MCF 10A (cell line): ENCODE measurements at places on chromosomes 2 and 18. TPM values are rescaled to one million over a fixed set of nuclear protein-coding genes. Genes with fewer than 3 reads are reported as not detected.

IL37 gene
- not detected in 2 replicates for total RNA-seq

MTCL1 gene
- total RNA-seq, result 11.6 and 19.8 TPM in 2 replicates

CAVIN2 gene
- 14.7 and 16.4 TPM in 2 replicates for total RNA-seq

ALPI gene
- not detected in 2 replicates for total RNA-seq

GCG gene
- not detected in 2 replicates for total RNA-seq

NLRC4 gene
- total RNA-seq, result 0.12 and 0.27 TPM in 2 replicates

MALT1 gene
- total RNA-seq, result 28.5 and 33.0 TPM in 2 replicates

AFF3 gene
- 0.42 and 1.0 TPM in 2 replicates for total RNA-seq

CCT4 gene
- total RNA-seq, result 176 and 203 TPM in 2 replicates

CNTNAP5 gene
- not detected in 2 replicates for total RNA-seq

AAMP gene
- total RNA-seq, result 95.7 and 98.7 TPM in 2 replicates

SERTAD2 gene
- total RNA-seq, result 15.0 and 21.6 TPM in 2 replicates

PSMA8 gene
- not detected in 2 replicates for total RNA-seq

BCL2 gene
- total RNA-seq, result 3.0 and 5.7 TPM in 2 replicates

CD207 gene
- not detected in 2 replicates for total RNA-seq

NYAP2 gene
- not detected in 2 replicates for total RNA-seq

CEP192 gene
- 14.3 and 15.2 TPM in 2 replicates for total RNA-seq

RND3 gene
- total RNA-seq, result 158 and 182 TPM in 2 replicates

HOXD1 gene
- not detected in 2 replicates for total RNA-seq
